Stimulated activated CD4-positive, alpha-beta T cell treated with anti-CD3 and anti-CD28 coated beads, Interleukin-15, amount 100 ng/mL, for 1 hour (primary cell): ENCODE measurements at places on chromosomes 5 and 9.

GRCh38 chr5:93378073-93378472 lies 202.9 kb downstream of the NR2F1-AS1 start:
- DNase-seq, result no peak

GRCh38 chr5:76291305-76292077 lies 111.6 kb upstream of the IQGAP2 start:
- DNase-seq, result no peak

DNA sequence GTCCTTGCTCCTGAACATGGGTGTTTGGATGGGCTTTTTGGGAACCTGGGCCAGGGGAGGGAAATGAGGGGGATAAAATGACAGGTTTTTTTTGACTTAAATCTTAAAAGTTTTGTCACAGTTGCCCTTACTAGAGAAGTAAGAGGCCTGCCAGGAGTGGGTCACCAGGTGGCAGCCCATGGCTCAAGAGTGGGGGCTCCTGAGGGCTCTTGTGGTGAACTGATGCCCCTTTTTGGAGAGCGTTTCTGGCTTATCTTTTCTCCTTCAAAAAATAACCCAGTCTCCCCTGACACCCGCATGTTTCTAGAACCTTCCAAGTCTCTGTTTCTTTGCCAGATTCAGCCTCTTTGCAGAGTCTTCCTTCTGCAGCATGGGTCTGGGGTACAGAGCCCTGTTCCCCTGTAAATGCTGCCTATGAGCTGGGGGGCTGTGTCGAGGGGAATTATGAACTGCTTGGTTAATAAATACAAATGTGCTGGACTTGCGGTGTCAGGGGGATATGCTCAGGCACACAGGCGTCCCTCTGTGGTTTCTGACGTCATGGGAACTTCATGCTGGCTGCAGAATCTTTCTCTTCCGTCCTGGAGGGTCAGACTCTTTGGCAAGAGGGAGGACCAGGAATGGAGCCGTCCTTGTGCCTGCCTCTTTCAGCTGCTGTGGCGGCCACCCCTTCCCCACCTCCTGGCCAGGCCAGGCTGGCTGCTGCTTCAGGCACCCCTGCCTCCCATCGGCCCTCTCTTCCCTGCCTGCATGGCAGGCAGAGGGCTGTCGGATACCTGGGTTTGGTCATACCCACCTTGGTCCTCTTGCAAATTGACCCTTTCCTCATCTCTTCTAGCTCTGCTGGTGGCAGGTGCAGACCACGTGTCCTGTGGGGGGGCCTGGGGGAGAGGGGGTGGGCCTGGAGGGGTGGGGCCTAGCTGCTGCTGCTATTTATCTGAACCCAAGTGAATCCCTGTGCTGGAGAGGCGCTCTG lies 30.1 kb downstream of the PTPA start:
- no peak for DNase-seq

DNA sequence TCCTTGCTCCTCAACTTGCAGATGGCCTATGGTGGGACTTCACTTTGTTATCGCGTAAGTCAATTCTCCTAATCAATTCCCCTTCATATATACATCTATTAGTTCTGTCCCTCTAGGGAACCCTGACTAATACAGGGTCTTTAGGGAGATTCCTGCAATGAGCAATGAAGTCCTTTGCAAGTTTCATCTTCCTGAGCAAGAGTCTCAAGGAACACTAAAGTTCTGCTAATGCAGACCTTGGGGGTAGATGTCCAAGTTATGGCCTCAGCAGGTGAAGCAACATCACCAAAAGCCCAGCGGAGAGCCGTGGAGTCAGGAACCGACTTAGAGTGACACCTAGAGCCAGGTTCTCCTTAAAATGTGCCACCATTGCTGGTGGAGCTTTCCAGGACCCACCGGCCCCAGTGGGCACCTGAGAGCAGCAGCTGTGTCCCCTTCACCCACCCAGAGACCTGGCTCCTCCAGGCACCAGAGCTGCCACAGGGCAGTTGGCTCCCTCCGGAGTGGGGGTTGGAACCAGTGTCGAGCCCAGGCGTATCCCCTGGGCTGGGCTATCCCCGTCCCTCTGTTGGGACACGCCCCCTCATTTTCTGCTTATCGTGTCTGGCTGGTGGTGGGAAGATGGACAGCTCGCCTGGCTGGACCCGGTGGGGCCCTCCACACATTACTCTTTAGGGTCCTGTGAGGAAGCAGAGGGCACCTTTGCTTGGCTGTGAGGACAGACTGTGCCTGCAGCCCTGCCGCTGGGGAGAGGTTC lies 10.9 kb upstream of the FCN1 start:
- no peak for DNase-seq

GRCh38 chr5:125756456-125756855 lies 666.8 kb upstream of the GRAMD2B start:
- DNase-seq, result no peak

- no peak for DNase-seq
Measured at GRCh38 chr5:175707751-175708375, 50.0 kb downstream of the HRH2 start.
